ENCODE measurements at places on chromosomes 7 and 10.

DNA sequence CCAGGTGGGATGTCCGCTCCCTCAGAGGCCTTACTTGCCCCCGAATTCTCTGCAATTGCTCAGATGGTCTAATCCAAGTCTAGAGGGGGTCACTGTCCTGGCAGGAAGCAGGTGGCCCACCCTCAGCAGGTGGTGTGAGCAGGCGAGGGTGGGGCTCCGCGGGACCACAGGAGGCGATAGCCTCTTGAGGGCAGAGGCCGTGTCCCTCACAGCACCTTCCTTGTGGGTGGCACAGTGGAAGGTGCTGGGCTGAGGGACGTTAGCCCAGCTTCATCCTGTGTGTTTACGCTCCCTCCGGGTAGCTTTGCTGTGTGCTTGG lies 38.3 kb upstream of the INPP5A start:
- no peak for DNase-seq

- no peak for DNase-seq
These were observed 222.0 kb downstream of the PRPF18 start for GRCh38 chr10:13808556-13809391.

- DNase-seq, result no peak
These were observed 19.6 kb downstream of the FRMPD2 start for GRCh38 chr10:48254750-48255512.

DNA sequence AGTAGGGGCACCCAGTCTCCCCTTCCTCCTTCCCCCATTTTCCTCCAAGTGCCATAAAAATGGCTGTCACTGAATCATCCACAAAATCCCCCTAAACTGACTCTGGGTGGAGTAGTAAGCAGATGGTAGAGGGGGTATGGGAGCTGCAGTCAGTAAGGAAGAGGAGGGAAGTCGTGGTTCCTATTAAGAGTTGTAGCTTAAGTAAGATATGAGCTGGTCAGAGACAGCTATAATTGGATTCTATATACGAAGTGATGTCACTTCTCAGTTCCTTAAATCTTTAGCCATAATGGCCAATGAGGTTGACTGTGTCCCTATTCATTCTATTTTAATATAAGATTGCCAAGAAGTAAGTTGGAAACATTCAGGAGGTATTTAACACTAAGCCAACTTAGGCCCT lies 131.7 kb downstream of the SLC16A9 start:
- no peak for DNase-seq

- no peak for DNase-seq
These were observed 1325.5 kb downstream of the XPNPEP1 start for GRCh38 chr10:108597657-108598319.

GRCh38 chr10:103175580-103176285 lies 17.3 kb downstream of the NT5C2 start:
- no peak for DNase-seq
